Fibroblast of skin of left biceps (primary cell): ENCODE measurements at places on chromosomes 6 and 20.

GRCh38 chr20:1247689-1248088 lies 18.4 kb upstream of the SNPH start:
- no peak for DNase-seq

- no peak for DNase-seq
Measured at GRCh38 chr20:41412324-41413120, 45.9 kb upstream of the EMILIN3 start.

- peak; percentile 37 for DNase-seq
Measured at GRCh38 chr6:136144251-136145023, 105.7 kb downstream of the MTFR2 start.

DNA sequence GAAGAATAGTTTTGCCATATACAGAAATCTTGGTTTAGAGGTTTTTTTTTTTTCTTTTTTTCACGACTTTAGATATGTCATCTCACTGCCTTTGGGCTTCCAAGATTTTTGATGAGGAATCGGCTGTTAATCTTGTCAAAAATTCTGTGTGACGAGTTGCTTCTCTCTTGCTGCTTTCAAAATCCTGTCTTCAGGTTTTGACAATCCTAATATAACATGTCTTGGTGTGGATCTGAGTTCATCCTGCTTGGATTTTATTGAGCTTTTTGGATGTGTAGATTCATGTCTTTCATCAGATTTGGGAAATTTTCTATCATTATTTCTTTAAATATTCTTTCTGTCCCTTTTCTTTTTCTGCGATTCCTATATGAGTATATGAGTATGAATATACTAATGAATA lies 61.1 kb downstream of the PLCG1 start:
- DNase-seq = no peak

- DNase-seq = no peak
Measured at GRCh38 chr6:111050261-111051023, 36.9 kb upstream of the SLC16A10 start.

- no peak for DNase-seq
Measured at GRCh38 chr6:30955367-30956042, 14.7 kb downstream of the MUCL3 start.

DNA sequence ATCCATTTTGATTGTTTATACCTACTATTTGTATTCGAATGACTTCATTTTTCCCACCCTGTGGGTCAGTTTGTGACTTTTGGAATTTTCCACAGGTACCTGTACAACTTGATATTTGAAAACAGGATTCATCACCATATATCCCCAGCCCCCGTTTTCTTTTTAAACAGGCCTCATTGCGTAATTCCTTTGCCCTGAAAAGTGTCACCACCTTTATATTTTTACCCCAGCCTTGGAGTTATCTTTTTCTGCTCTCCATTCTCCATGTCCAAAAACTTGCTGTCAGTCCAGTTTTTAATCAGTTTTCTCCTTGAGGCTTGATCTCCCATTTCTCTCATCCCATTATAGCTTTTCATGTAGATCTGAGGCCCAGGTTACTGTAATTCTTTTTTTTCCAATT lies 16.6 kb downstream of the ZKSCAN8 start:
- DNase-seq = no peak

DNA sequence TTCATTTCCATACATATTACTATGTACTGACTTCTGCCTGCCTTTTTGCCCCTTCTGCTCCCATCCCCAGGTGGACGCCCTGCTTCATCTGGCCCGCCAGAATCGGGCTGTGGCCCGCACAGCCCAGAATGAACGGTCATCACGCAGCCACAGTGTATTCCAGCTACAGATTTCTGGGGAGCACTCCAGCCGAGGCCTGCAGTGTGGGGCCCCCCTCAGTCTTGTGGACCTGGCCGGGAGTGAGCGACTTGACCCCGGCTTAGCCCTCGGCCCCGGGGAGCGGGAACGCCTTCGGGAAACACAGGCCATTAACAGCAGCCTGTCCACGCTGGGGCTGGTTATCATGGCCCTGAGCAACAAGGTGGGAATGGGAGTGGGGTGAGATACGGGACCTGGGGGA lies 4.7 kb upstream of the PHF1 start:
- DNase-seq = no peak

DNA sequence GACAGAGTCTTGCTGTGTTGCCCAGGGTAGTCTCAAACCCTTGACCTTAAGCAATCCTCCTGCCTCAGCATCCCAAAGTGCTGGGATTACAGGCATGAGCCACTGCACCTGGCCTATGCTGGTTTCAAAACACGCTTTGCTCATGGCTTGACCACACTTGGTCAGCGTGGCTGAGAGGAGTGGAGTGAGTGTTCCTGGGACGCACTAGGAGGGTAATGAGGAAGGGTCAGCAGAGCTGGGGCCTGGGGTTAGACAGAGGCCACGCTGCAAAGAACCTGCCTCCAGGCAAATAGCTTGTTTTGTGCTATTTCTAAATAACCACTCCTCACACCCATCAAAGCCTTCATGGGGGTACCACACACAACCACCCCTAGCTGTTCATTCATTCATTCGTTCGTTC lies 77.9 kb upstream of the TOX2 start:
- no peak for DNase-seq

DNA sequence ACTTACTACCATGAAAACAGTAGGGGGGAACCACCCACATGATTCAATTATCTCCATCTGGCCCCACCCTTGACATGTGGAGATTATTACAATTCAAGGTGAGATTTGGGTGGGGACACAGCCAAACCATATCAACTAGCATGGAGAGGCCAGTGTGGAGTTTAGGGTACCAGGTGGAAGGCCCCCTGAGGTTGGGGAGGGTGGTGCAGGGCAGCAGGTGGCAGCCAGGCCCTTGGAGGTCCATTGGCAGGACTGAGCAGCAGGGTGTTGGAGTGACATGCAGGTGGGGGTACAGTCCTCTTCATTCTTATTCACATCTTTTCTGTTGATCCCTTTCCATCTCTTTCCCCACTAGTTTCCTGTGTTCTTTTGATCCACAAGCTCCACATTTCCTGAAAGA lies 42.9 kb downstream of the PHACTR3 start:
- no peak for DNase-seq

GRCh38 chr6:86045038-86045437 lies 402.4 kb upstream of the SYNCRIP start:
- DNase-seq = no peak

DNA sequence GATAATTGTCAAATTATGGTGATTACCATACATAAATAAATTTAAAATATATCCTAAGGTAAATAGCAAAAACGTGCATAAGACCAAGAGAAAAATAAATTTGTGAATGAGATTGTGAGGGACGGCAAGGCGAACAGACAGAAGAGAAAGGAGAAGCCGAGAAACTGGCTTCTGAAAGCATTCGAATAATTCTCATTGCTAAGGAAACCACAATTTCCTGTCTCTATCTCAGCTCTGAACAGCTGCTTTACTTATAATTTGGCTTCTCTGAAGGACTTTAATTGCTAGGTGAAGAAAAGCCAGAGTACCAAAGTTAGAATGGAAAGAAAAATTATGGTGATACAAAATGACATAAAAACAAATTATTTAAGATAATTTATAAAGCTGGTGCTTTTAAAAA lies 79.0 kb upstream of the RGS17 start:
- peak; percentile 14 for DNase-seq
